Fibroblast of the aortic adventitia (primary cell): ENCODE measurements at places on chromosomes 7 and 10. TPM values are rescaled to one million over a fixed set of nuclear protein-coding genes. Genes with fewer than 3 reads are reported as not detected.

DNA sequence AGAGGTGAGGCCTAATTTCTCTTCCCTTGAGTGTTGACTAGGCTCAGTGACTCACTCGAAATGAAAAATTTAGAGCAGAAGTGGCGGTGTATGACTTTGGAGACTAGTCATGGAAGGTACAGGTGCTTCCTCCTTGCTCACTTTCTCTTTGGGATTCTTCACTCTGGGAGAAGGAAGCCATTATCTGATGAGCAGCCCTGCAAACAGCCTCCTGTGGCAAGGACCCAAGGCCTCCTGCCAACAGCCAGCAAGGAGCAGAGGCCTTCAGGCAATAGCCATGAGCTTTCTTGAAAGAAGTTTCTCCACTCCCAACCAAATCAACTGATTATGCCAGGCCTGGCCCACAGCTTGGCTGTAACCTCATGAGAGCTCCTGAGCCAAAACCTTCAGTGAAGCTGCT, 369.6 kb upstream of the VWC2 start:
- no peak for DNase-seq

DNA sequence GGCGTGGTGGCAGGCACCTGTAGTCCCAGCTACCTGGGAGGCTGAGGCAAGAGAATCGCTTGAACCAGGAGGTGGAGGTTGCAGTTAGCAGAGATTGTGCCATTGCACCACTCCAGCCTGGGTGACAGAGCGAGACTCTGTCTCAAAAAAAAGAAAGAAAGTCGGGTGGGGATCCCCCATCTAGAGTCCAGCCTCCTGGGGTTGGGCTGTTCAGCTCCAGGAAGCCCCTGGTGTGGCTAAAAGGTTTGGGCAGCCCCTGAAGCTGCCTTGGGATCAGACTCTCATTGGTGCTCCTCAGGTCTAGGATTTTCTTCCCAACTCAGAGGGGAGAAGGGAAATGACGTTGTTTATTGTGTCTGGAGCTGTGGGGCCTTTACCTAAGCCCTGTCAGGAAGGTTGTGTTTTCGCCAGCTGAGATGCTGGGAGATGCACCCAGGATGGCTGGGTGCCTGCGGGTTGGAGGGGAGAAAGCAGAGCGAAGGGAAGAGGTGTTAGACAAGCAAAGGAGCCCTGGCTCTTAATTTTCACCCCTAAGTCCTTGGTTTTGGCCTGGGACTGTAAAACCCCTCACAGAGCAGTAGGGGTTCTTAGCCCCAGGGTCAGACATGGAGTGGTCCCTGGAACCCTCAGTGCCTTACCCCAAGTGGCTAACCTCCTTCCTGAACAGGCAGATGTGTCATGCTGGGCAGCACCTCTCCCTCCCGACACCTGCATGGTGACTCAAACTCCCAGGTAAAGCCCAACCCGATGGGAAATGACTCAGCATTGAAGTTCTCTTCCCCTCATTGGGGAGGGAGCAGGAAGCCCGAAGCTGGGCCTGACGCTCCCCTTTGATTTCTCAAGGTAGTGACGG, 21.1 kb downstream of the PLAU start:
- DNase-seq, result no peak

GRCh38 chr7:143363016-143363937, 764 bp upstream of the FAM131B start:
- no peak for DNase-seq

DNA sequence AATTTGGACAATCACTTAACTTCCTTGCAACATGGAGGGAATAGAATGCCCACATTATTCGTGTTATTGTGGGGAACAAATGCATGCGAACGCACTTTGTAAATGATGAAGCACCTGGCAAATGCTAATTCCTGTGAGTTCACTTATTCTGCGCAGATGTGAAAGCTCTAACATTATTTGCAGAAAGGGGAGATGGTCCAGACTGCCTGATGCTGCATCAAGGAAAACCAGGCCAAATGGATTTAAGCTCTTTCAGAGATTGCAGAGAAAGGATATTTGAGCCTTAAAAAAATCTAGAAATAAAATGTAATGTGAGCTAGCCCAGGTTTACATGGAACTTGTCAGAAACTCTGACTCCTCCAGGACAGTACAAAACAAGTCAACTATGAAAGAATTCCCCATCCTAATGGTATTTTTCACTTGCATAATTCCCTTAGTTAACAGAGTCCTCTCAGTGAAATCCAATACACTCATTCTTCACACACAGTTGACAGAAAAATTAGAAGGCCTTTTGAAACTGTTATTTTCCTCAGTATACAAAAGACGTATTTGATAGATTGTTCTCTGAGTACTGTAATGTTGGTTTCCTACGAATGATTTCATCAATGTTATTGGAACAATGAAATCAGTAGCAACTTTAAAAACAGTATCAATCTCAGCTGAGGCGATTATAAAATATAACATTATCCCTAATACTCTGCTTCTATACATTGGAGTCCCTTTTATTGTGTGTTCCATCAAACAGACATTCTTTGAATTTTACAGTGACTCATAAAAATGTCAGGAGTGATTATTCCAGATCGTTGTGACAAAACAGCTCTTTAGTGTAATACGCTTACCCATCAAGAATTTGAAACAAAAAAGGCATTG, 136.3 kb upstream of the ANK3 start:
- DNase-seq, result peak; percentile 8

- DNase-seq, result no peak
These were observed 91.3 kb upstream of the TMEM106B start for GRCh38 chr7:12119620-12120303.

The UTF1 gene
- total RNA-seq, result not detected in 2 replicates

GRCh38 chr10:60280475-60280874, 109.2 kb downstream of the ANK3 start:
- DNase-seq, result peak; percentile 33

The GSTO2 gene
- total RNA-seq, result 3.4 and 8.9 TPM in 2 replicates

GRCh38 chr7:118214051-118214832, 10.3 kb upstream of the ANKRD7 start:
- DNase-seq, result peak; percentile 77

DNA sequence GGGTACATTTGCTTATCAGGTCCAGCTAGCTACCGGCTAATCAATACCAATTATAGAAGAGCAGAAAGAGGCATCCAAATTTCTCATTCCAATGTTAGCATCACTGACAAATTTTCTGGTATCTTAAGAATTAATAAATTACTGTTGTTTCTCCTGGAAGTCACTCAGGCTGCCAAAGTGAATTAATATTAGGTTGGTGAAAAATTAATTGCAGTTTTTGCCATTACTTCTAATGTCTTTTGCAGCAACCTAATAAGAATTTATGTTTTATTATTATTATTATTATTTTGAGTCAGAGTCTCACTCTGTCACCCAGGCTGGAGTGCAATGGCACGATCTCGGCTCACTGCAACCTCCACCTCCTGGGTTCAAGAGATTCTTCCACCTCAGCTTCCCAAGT, 979.9 kb downstream of the TYW1 start:
- DNase-seq, result no peak

The TUBAL3 gene
- total RNA-seq, result not detected in 2 replicates

- DNase-seq, result peak; percentile 24
These were observed 246.5 kb downstream of the COBL start for GRCh38 chr7:51070151-51070550.

- DNase-seq, result no peak
These were observed 219.1 kb downstream of the EMX2 start for GRCh38 chr10:117761695-117762094.

GRCh38 chr7:24721481-24722001, 35.7 kb downstream of the GSDME start:
- no peak for DNase-seq

DNA sequence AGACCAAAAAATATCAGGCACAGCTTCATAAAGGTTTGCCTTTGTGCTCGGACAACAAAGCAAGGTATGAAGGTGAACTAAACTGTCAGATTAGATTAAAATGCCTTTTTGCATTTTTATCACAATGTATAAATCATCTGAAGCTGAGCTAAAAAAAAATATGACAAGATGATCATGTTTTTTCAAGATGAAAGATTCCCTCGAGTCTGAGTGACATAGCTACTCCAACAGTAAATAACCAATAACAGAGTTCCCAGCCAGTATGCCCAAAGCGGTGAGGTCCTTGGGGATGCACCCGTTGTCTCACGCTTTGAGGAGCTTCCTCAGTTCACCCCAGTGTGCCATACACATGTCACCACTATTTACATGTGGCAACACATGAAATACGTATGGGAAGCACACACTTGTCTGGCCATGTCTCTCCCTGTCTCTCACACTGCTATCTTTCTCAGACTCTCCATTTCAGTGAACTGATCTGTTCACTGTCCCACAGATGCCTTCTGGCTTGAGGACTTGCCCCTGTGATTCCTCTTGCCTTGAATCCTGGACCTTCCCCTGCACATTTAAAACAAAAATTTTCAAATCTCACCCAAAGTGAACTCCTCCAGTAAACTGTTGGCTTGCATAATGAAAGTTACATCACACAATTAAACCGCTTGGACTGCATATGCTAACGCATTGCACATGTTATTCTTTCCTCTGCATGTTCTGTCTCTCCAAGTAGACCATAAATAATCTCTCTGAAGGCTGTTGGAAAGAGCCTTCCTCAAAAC, 2.6 kb upstream of the PIK3CG start:
- peak; percentile 51 for DNase-seq

DNA sequence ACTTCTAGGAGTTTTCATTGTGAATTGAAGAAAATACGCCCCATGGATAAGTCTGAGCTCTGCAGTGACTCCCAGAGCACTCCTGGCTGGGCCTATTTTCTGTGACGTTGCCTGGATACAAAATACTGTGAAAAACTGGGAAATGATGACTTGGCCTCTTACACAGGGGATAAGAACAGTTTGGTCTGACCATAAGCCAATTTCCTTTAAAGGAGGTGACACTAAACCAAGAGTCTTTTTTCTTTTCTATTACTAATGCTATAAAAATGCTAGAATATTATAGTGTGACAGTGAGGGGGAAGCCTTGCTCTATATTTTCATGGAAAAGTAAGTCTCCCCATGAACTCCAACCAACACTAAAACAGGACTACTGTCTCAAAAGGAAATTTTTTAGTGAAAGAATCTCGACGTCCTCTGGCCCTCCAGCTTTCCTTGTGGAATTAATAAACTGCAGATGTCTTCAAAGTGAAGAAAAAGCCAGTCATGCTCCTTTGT, 45.5 kb downstream of the MYOF start:
- peak; percentile 99 for DNase-seq

- no peak for DNase-seq
These were observed 6.9 kb upstream of the OIT3 start for GRCh38 chr10:72886621-72887020.

The NOBOX gene
- not detected in 2 replicates for total RNA-seq

- no peak for DNase-seq
These were observed 140.6 kb upstream of the JCAD start for GRCh38 chr10:30200017-30200415.

DNA sequence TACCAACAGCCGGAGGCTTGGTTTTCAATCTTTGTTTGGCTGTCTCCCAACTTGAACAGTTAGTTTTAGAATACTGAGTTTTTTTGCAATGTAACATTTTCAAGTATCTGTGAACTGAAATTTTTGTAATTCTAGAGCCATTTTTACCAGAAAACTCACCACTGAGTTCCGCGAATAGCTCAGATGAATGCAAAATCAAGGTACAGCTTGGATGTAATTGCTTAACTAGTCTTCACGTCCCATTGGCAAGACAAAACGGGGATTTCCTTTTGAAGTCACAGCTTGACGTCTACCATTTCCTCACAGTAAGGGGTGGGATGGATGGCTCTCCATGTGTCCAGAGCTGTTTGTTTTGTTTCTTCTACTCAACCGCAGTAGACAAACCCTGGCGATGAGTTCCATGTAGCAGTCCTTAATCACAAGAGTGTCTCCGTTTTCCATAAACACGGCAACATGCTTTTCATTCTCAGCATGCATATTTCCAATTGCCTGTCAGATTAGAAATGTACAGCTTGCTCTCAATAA, 55.8 kb upstream of the FGFR2 start:
- DNase-seq, result no peak

GRCh38 chr7:151091431-151091830, 5.2 kb downstream of the AGAP3 start:
- no peak for DNase-seq

GRCh38 chr7:28956608-28957063, 1.5 kb downstream of the TRIL start:
- DNase-seq, result peak; percentile 18

DNA sequence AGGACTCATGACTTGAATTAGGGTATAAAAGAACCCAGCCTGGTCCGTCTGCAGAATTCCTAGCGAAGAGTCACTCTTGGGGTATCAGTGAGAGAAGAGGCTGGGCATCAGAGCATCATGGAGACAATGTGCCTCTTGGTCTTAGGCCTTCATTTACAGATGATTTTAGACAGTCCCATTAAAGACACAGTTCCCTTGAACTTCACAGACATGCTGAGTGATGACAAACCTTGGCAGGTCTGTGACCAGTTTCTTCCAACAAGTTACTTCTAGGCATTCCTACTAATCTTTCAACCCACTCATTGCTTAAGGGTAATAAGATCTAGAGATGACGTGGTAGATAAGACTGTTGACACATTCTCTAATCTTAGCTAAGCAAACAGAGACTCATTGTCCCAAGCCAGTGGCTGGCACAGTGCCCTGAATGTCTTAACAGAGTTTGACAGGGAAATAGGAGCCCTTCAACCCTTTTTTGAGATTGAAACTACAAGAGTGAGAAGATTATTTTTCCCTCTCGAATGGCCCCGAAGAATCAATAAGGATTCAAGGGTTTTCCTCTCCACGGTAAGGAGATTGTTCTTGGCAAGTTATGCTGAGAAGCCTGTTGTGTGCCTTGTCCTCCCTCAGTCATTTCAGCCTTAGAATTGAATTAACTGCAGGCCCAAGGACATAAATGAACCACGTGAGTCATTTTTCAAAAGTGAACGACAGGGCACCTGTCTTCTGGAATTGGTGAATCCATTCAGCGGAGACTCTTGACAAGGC, 281.1 kb downstream of the CCDC3 start:
- peak; percentile 99 for DNase-seq

DNA sequence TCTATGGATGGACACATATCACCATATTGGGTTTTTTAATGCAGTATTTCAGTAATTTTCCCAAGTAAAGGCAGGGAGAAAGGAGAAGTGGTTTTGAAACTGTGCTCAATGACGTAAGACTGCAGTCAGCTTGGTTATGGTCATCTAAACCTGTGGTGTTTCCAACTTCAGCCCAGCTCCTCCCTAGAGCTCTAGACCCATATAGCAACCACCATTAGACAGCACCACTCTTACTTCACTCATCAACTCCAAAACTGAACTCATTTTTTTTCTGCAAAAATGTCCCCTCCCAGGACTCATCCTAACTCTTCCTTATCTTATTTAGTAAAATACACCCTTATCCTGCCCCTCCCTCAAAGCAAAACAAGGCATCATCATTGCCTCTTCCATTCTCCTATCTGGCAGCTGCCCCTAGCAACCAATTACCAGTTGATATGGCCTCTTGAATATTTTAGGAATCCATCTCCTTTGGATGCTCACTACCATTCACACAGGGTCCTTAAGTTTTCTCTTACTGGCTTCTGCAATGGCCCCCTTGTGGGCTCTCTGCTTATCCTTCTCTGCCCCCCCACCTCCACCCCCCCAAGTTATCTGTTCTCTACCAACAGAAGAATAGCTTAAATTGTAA, 1.5 kb upstream of the RALA start:
- peak; percentile 63 for DNase-seq

The NOS3 gene
- 0.36 and 4.6 TPM in 2 replicates for total RNA-seq

DNA sequence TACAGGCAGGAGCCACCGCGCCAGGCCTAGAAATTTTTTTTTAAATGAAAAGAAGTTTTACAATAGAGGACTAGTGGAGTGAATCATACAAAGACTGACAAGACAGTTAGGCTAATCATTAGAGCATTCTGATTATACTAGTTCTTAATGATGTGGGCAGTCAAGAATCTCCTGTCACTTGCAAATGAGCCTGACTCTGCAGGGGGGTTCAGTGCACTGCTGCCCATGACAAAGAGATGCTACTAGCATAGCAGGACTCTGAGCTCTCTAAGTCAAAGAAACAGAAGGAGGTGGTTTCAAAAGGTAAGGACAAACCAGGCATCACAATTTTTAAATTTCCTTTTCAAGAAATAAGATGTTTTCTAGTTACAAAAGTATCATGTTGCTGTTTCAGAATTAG, 59.0 kb downstream of the CCDC6 start:
- DNase-seq, result no peak
